ENCODE measurements at places on chromosomes 12 and 14. TPM values are rescaled to one million over a fixed set of nuclear protein-coding genes. Genes with fewer than 3 reads are reported as not detected.

The SMOC1 gene
- polyA plus RNA-seq: 0.23 TPM

The ZNF891 gene
- 0.74 TPM for polyA plus RNA-seq

The ANKRD33 gene
- polyA plus RNA-seq: not detected

The CLEC14A gene
- 1.1 TPM for polyA plus RNA-seq

The BICDL1 gene
- polyA plus RNA-seq: 5.6 TPM

The SLC39A5 gene
- not detected for polyA plus RNA-seq

The RBP5 gene
- polyA plus RNA-seq: 1.4 TPM

The NAA25 gene
- polyA plus RNA-seq: 19.0 TPM

The TCTN1 gene
- 12.0 TPM for polyA plus RNA-seq

The HCAR2 gene
- polyA plus RNA-seq: not detected

The IL31 gene
- polyA plus RNA-seq: not detected

The VPS33A gene
- polyA plus RNA-seq: 8.6 TPM

The ACTN1 gene
- 3.0 TPM for polyA plus RNA-seq

The RPL10L gene
- polyA plus RNA-seq: not detected

The ARMH4 gene
- 177 TPM for polyA plus RNA-seq

The SALL2 gene
- polyA plus RNA-seq: 43.9 TPM

The HCAR1 gene
- polyA plus RNA-seq: not detected

The NGB gene
- polyA plus RNA-seq: 0.59 TPM

The MUCL1 gene
- not detected for polyA plus RNA-seq

The RIPK3 gene
- polyA plus RNA-seq: not detected

The ASIC1 gene
- 20.6 TPM for polyA plus RNA-seq

The ALDH1L2 gene
- polyA plus RNA-seq: 7.7 TPM

The TRPV4 gene
- not detected for polyA plus RNA-seq

The LDHB gene
- 2,074 TPM for polyA plus RNA-seq

The SCN8A gene
- polyA plus RNA-seq: 30.8 TPM

The AQP6 gene
- polyA plus RNA-seq: not detected

The FGD4 gene
- 37.9 TPM for polyA plus RNA-seq

The FGF23 gene
- polyA plus RNA-seq: not detected

The IQSEC3 gene
- 30.1 TPM for polyA plus RNA-seq

The RERGL gene
- polyA plus RNA-seq: 4.0 TPM

The KCNK13 gene
- polyA plus RNA-seq: 0.59 TPM

The RDH12 gene
- polyA plus RNA-seq: 21.6 TPM

The SOAT2 gene
- polyA plus RNA-seq: not detected

The KCNK10 gene
- not detected for polyA plus RNA-seq

The KRT6C gene
- polyA plus RNA-seq: not detected

The AMIGO2 gene
- polyA plus RNA-seq: 0.97 TPM

The PIWIL1 gene
- not detected for polyA plus RNA-seq

The BMP4 gene
- 1.2 TPM for polyA plus RNA-seq

The ZNF740 gene
- polyA plus RNA-seq: 1.6 TPM

The ARHGAP9 gene
- not detected for polyA plus RNA-seq

The CCND2 gene
- 110 TPM for polyA plus RNA-seq

The RNASE3 gene
- polyA plus RNA-seq: 2.3 TPM

The KRT82 gene
- not detected for polyA plus RNA-seq

The TSFM gene
- polyA plus RNA-seq: 71.2 TPM

The ABHD12B gene
- polyA plus RNA-seq: 1.2 TPM

The MFAP5 gene
- polyA plus RNA-seq: not detected

The PRPH gene
- polyA plus RNA-seq: not detected

The TMEM253 gene
- polyA plus RNA-seq: 4.4 TPM

The FBXL14 gene
- polyA plus RNA-seq: 12.8 TPM

The EPYC gene
- not detected for polyA plus RNA-seq

The TBC1D30 gene
- polyA plus RNA-seq: 4.3 TPM

The NINJ2 gene
- 0.92 TPM for polyA plus RNA-seq

The OTOGL gene
- polyA plus RNA-seq: 0.07 TPM

The REM2 gene
- polyA plus RNA-seq: not detected

The MON2 gene
- polyA plus RNA-seq: 15.7 TPM

The PLEKHG7 gene
- polyA plus RNA-seq: not detected

The GPR84 gene
- not detected for polyA plus RNA-seq

The LRRC43 gene
- 0.73 TPM for polyA plus RNA-seq
